ENCODE measurements at places on chromosomes 4 and X.

- no peak for DNase-seq
These were observed 552 bp downstream of the ADH5 start for GRCh38 chr4:99088023-99088449.

- DNase-seq, result no peak
These were observed 90.3 kb downstream of the COMMD8 start for GRCh38 chr4:47373174-47373573.

DNA sequence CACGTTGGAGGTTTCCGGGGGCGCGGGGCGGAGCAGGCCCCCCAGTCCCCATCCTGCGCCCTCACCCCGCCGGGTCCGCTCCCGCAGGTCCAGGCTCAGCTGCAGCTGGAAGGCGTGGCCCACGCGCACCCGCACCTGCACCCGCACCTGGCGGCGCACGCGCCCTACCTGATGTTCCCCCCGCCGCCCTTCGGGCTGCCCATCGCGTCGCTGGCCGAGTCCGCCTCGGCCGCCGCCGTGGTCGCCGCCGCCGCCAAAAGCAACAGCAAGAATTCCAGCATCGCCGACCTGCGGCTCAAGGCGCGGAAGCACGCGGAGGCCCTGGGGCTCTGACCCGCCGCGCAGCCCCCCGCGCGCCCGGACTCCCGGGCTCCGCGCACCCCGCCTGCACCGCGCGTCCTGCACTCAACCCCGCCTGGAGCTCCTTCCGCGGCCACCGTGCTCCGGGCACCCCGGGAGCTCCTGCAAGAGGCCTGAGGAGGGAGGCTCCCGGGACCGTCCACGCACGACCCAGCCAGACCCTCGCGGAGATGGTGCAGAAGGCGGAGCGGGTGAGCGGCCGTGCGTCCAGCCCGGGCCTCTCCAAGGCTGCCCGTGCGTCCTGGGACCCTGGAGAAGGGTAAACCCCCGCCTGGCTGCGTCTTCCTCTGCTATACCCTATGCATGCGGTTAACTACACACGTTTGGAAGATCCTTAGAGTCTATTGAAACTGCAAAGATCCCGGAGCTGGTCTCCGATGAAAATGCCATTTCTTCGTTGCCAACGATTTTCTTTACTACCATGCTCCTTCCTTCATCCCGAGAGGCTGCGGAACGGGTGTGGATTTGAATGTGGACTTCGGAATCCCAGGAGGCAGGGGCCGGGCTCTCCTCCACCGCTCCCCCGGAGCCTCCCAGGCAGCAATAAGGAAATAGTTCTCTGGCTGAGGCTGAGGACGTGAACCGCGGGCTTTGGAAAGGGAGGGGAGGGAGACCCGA lies 14.0 kb downstream of the SHOX start:
- no peak for DNase-seq

GRCh38 chr4:100960232-100960631 lies 387.1 kb downstream of the PPP3CA start:
- DNase-seq, result no peak

DNA sequence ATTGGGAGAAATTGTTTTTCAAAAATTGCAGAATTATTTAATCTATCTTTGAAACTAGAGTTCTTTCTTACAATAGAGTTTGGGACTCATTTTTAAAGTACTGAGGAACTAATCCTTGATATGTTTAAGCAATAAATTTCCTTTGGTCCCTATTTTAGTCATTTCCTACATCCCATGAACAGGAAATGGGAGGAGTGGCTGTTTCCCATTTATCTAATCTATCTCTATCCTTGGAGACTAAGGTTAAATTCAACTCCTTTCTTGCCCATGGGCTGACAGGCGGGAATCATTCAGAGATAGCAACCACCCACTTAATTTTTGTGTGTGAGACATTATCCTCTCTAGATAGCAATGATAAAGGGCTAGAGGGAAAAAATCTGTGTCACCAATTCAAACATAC lies 131.6 kb upstream of the EMCN start:
- peak; percentile 22 for DNase-seq

DNA sequence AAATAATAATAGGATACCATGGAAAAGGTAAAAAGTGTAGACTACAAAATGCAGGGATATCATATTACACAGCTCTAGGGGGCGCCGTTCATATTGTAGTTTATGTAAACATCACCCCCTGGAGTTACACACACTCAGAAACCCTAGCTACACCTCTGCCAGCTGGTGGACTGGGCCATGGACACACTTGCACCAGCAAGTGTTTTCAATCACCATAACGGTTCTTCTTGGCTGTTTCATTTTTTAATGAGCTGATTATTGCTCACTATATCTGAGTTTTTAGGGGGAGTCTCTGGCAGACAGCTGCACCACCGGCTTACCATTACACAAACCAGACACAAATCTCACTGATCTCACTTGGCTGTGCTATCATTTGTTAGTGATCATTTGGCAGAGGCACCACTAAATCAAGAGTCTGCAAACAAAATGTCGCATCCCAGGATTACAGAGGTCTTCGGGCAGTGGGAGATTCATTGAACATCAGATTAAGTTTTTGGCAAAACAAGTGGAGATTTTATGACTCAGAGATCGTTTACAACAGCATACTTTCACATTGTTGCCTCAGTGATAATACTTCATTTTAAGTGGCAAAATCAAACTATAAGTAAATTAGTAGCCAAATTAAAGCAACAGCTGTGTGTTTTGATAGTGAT lies 185.7 kb downstream of the UNC5C start:
- peak; percentile 43 for DNase-seq

GRCh38 chrX:86910602-86911311 lies 606.8 kb upstream of the KLHL4 start:
- no peak for DNase-seq

DNA sequence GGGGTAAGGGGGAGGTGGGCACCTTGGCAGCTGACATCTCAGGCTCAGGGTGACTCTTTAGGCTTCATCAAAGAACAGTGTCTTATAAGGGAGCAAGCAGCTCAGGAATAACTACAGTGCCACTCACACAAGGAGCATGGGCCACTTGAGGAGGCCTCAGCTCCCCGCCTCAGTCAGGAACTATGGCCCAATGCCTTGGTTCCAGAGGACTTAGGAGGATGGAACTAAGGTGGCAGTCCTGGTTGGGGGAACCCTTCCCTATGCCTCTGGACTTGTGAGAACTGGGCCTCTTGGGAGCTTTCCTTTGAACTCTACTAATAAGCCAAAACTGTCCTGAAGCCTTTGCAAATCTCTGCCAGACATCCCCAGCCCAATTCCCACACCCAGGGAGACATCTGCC lies 160.6 kb downstream of the EFNB1 start:
- DNase-seq, result no peak

- no peak for DNase-seq
These were observed 170.6 kb downstream of the ZC4H2 start for GRCh38 chrX:64805683-64806082.

- DNase-seq, result no peak
These were observed 80.2 kb downstream of the CRMP1 start for GRCh38 chr4:5812506-5813229.

DNA sequence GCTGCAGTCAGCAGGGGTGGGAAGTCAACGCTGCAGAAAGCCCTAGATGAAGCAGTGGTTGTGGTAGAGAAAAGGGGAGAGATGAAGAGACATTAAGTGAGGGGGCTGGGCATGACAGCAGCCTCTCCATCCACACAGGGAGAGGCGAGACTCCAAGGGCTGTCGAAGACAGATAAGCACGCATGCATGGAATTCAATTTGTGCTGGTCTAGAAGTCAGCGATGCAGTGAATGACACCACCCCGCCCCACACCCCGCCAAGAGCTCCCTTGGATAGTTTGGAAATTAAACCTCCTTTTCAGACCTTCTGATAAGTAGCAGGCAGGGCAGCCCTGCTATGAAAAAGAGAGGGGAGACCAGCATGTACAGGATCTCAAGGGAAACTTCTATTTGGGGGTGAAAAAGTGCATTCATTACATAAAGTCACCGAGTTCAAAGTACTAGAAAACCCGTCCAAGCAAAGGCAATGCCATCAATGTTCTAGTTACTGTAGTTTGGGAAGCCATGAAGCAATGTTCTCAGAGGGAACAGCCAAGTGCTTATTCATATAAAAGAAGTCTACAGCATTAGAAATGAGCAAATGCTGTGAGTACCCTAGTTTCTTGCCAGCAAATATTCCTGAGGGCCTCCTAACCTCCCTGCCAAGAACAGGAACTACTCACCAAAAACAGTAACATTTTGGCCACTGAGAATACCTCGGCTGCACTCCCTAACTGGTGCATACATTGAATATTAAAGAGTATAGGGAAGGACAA lies 152.3 kb upstream of the ANXA10 start:
- DNase-seq, result no peak

DNA sequence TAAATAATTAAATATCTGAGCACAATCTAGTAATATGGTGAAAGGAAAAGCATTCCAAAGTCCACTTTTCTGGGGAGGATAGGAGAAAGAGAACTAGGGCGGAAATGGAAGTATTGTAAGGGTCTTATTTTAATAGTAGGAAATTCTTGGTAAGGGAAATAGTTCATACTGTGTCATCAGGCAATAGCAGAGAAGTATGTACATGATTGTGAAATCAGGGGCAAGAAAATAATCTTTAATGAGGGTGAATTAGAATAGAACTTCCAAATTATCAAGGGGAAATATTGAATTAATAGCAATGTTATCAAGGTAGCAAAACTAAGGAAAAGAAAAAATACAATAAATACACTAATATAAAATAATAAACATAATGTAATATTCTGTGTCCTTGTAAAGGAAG lies 14.8 kb downstream of the GIMD1 start:
- no peak for DNase-seq

DNA sequence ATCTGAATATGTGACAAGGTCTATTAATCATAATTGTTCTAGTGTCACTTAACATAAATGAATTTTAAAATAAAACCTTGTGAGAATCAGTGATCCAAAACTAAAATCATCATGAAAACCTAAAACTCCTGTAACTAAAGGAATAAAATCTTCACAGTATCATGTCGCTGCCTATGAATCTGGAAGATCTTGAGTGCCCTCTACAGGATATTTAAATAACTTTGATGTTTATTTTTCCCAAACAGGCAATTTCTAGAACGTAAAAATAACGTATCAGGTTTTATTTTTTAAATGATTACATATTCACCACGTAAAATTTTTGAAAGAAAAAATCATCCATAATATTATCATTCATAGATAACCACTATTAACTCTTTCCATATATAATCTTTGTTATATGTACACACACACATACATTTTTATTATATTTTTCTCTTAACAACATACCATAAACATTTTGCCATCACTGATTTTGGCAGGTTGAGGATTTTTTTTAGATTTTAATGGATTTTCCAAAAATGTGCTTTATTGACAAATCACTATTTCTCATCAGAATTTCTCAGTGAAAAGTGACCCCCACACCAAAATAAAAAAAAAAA lies 79.6 kb downstream of the COMMD8 start:
- DNase-seq, result no peak

DNA sequence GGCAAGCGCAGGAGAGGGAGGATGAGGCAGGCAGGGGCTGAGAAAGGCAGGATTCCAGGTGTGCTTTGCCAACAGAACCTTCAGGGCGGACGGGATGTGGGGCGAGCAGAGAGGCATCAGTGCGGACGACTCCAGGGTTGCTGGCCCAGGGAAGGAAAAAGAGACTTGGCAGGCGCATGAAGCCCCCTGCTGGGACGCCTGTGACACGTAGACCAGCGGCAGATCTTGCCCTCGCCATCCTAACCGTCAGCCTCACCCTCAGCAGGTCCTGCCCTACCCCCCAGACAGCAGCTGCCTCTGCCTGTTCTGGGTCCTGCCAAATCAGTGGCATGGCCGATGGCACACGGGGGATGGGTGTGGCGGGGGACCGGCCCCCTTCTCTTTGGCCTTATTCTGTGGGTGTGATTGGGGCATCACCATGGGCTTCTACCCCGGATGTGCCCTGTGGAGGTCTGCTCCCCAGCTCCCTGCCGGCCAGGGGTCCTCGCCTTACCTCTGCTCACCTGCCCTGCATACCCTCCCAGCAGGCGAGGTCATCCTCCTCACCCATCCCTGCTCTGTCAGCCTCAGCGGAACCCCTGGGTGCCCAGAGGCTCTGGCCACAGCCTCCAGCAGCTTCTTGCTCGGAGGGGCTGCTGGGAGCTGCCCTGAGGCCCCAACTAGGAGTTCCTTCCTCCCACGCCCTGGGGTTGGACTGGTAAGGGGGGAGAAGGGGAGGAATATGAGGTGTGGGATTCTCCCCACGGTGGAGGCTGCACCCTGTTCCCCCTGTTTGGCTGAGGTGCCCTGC lies 2.9 kb upstream of the SH3BP2 start:
- DNase-seq, result no peak

DNA sequence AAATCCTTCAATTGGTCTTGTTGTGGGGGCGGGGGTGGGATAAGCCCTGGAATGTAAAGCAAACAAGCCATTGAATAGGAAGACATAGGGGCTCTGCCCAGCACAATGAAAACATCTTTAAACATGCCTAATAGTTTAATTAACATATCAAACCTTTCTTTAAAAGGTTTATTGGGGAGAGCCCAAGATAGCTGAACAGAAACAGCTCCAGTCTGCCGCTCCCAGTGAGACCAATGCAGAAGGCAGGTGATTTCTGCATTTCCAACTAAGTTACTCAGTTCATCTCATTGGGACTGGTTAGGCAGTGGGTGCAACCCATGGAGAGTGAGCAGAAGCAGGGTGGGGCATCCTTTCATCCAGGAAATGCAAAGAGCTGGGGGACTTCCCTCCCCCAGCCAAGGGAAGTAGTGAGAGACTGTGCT lies 327.2 kb upstream of the CNKSR2 start:
- no peak for DNase-seq

DNA sequence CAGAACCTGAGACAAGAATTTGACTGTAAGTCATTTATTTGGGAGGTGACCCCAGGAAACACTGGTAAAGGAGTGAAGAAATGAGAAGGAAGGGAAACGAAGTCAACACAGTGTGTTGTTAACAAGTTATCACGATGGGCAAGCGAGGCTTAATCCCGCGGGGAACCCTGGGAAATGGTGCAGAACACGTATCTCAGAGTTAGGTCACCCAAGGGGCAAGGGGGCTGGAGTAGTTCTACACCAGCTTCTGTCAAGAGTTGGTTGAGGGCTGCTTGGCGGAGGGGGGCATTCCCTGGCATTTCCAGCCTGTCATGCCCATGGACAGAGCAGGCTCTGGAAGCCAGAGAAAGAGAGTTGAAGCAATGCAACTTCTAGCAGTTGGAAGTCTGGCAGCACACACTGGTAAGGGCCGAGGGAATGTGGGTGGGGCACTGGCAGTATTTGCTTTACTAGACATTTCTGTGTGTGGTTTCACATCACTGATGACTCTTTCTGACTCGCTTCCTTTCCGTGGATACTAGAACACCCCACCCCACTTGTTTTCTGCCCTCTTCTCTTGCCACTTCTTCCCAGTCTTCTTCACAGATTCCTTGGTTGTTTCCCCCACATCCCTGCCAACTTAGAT lies 52.2 kb upstream of the ADGRG2 start:
- no peak for DNase-seq

GRCh38 chr4:54082168-54082567 lies 17.8 kb upstream of the CHIC2 start:
- DNase-seq, result no peak

DNA sequence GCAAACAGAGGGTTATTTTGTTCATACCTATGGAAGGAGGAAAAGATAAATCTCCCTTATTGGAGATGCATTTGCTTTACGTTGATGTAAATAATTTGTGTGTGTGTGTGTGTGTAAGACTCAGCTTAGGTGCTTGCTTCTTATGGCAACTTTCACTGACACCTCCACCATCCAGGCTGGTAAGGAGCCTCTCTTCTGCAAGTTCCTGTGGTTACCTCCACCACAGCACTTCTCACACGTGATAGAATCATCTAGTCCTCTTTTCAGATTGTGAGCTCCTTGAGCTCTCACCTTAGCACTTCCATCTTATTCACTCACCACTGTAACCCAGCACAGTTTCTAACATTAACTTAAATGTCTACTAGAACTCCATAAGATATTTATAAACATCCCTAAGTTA lies 553.7 kb downstream of the FGF13 start:
- DNase-seq, result no peak

GRCh38 chr4:8570201-8570600 lies 10.0 kb upstream of the GPR78 start:
- DNase-seq, result no peak

Measured in caudate nucleus (tissue), 63 donors.